ENCODE measurements at places on chromosomes 7 and 10.

GRCh38 chr10:4804465-4804864, 21.5 kb upstream of the AKR1E2 start:
- no peak for DNase-seq

DNA sequence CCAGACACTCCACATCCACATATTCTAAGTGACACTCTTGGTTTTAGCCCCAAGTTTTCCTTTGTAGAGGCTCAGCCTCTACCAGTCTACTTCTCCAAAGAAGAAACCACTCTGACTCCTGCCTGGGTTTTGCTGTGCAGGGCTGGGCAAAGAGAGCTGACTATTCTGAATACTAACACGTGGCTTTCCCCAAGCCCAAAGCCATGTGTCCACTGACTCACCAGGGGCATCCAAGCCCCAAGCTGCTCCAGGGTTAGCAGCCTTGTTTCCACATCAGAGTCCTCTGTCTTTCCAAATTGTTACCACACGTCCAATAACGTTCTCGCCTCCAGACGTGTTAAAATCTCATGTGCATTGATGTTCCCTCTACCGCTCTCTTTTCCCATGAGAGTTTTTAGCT, 8.7 kb downstream of the GALNTL5 start:
- no peak for DNase-seq

GRCh38 chr7:127733986-127734385, 82.0 kb downstream of the SND1 start:
- DNase-seq: no peak

- no peak for DNase-seq
Measured at GRCh38 chr7:71633551-71634008, 501.6 kb downstream of the GALNT17 start.

DNA sequence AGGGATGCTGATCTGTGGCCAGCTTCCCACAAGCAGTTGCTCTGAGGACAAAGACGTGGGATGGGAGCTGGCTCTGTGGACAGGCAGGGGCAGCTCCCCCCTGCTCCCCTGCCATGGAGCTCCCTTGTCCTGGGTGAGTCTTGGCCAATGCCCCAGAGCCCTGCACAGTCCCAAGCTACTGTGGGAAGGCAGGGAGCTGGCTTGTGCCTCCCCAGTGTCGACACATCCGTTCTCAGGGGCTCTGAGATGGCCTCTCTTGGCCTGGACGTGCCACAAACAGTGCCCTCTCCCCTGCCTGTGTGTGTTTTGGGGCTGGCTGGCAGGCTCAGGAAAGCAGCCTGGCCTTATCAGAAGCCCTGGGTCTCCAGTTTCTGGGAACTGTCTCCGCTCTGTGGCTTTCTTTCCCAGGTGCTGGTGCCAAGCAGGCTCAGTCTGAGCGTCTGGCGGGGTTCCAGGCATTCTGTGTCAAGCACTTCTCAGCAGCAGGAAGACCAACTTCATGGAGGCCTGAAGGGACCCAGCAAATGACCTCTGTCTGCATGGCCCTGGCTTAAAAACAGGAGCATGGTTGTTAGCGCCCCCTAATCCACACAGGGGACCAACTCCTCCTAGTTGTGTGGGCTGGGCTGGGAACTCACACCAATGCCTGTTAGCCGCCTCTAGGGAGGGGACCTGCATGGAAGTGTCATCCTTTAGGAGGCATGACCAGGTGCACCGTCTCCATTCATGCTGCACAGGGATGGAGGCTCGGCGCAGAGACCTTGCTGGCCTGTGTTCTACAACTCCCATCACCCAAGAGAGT, 375.2 kb downstream of the RPS24 start:
- no peak for DNase-seq

DNA sequence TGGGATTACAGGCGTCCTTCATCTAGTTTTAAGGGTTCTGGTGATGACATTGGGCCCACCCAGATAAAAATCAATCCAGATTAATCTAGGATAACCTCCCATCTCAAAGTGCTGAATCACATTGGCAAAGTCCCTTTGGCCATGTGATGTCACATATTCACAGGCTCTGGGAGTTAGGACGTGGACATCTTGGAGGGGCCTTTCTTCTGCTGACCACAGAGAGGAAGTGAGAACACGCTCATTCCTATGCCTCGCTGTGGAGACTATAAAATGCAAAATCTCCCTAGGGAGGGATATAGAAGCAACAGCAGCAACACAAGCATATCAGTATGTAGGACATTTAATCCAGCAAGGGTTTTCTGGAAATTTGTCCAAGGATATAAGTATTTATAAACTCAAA, 266.0 kb upstream of the PITRM1 start:
- no peak for DNase-seq

DNA sequence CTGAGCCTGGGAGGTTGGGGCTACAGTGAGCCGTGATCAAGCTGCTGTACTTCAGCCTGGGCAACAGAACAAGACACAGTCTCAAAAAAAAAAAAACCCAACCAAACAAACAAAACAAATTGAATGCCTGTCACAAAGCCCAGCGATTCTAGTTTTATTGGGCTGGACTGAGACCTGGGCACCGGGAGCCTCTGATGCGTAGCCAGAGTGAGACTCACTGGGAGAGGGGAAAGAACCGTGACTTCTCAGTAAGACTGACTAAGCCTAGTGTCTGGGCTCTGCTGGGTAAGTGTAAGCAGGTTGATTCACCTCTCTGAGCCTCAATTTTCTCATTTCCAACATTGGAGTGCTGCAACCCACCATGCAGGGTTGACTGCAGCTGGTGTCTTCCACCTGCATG, 10.1 kb upstream of the LEP start:
- no peak for DNase-seq

DNA sequence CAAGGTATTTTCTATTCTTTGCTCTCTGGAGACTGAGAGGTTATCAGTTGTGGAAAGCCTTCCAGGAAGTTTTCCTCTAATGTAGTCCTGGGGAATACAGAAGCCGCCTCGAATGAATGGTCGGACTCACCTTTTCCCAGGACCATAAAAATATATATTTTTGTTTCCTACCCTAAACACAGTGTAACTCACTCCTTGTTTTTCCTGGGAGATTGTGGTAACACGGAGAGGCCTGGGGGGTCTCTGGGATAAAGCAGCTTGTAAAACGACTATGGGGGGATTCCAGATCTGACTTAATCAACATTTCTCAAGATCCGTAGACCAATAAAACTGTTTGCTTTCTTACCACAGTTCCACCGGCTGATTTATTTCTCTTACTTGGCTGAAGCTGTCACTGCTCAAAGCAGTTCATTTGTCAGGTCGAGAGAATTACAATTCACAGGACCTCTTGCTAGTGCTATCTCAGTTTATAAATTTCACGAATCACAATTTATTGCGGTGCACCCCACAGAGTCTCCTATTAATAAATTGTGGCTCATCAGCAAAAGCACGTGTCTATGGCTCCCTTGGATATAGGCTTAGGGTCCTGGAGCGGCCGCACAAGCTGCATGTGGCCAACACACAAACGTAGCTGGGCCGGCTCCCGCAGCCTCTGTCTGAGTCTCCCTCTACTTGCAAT, 176.3 kb upstream of the BMPER start:
- DNase-seq: no peak

DNA sequence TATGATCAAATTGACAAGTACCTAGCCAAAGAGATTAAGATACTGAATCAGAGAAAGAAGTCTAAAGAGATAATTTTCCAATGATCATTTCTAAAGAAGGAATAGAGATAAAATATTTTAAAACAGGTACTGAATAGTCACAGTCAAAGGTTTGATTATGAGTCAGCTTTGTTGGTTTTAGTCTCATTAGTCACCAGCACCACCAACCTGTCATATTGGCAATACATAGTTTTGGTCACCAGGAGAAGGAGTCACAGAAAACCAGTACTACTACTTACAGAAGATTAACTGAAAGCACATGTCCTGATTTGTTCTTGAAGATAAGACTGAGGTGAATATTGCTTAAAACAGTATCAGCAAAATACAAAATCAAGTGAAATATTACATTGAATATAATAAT, 34.6 kb downstream of the ZEB1 start:
- peak; percentile 48 for DNase-seq

GRCh38 chr10:132883391-132883881, 58.9 kb downstream of the CFAP46 start:
- DNase-seq: no peak

GRCh38 chr10:127159648-127160245, 36.6 kb downstream of the INSYN2A start:
- DNase-seq: no peak

GRCh38 chr10:56633876-56634452, 272.9 kb upstream of the ZWINT start:
- DNase-seq: no peak

- DNase-seq: no peak
Measured at GRCh38 chr10:123501148-123501547, 165.0 kb upstream of the GPR26 start.

DNA sequence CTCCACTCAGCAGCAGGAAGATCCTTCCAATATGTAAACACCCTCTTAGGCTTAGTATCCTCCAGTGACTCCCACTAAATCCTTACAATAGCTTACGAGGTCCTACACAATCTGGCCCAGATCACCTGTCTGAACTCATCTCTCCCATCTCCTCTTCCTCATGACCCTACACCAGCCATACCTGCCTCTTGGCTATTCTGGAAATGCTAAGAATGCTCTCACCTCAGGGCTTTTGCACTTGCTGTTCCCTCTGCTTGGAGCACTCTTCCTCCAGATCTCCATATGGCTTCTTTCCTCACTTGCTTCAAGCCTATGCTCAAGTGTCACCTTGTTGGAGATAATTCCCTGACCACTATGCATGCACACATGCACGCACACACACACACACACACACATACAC, 50.8 kb upstream of the FRMD4A start:
- DNase-seq: no peak

DNA sequence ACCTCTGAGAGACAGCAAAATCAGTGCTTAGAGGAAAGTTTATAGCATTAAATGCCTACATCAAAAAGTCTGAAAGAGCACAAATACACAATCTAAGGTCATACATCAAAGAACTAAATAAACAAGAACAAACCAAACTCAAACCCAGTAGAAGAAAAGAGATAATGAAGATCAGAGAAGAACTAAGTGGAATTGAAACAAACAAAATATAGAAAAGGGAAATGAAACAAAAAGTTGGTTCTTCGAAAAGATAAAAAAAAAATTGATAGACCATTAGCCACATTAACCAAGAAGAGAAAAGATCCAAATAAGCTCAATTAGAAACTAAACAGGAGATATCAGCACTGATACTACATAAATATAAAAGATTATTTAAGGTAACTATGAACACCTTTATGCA, 280.0 kb upstream of the NRG3 start:
- no peak for DNase-seq

DNA sequence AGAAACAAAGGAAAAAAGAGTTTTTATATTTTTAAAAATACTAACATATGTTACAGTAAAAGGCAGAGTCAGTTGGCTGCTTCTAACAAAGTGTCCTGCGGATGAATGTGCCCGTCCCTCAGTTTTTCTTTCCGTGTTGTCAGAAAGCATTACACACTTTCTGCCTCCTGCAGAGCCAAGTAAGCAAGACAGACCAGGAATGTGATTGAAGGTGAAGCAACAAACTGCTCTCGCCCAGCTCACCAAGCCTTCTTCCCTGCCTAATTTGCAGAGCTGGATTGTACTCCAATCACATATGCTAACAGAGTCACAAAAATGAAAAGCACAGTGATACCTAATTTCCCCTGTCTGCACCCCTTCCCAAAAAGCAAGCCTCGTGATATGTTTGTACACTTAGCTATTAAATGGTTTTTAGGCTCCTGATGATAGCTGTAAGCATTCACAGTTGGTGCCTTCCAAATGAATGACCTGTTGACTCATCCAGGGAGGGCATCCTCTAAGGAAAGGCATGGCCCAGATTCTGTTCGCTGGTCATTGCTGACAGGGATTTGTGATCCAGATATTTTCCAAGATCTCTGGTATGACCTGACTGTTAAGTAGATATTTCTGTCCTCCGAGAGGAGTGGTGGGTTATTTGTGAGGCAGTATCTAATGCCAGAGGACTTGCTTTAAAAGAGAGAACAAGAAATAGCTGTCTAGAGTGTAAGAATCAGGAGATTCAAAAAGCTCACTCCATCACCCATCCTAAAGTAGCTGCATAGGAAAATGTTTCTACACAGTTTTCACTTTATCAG, 187.3 kb upstream of the PLXDC2 start:
- DNase-seq: no peak

DNA sequence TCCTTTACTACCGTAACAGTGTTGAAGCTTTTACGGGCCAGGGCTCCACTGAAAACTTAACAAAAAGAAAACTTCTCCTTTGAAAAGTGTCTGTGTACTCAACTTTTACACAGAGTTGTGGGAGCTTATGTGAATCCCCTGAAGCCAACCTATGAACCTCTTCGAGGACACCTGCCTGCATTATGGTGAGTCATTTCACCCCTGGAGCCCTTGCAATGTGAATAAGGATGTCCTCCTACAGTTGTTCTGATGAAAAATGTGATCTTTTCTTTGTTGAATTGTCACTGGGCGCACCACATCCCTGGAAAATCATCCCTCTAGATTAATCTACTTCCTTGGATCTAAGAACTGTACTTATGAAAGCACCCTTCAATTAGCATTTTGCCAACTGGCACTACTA, 93.2 kb downstream of the SORCS1 start:
- DNase-seq: no peak

GRCh38 chr7:111855161-111855841, 293.0 kb upstream of the IMMP2L start:
- no peak for DNase-seq

GRCh38 chr7:46133072-46133471, 212.0 kb upstream of the IGFBP3 start:
- DNase-seq: no peak

- DNase-seq: no peak
Measured at GRCh38 chr10:11898372-11899066, 75.4 kb downstream of the PROSER2 start.

DNA sequence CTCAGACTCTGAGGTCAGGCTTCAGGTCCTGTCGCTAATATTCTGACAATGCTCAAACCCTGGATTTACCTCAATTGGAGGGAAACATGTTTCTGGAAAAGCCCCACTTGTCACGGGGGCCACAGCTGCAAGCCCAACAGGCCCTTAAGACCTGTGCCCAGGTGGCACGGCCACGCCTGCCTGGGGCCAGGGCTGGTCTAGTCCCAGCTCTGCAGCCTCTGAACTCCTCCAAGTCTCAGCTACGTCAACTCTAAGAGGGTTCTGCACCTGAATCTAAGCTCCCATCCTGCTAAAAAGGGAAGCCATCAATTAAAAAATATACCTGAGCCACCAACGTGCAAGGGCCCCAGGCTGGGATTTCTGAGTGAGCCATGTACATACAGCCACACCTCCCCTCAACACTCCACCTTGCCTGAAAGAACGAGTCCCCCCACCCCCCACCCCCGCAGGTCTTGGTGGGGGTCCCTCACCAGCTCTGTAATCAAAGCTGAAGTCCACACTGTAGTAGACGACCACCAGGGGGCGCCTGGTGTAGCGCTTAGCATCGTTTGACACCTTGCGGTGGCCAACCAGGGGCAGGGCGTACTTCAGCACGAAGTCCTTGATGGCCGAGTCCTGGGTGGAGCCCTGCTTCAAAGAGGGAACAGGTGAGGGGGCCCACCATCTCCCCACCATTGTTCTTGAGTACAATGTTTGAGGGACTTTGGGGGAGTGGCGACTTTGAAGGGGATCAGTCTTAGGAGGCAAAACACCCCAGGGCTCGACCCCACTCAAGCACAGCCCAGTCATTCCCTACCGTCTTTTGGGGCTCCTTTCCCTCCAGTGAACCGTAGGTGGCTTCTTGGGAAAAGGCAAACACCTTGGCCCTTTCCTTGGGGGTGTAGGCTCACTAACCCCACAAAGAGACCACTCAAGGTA, 22.6 kb downstream of the PDIA4 start:
- DNase-seq: peak; percentile 84

GRCh38 chr7:98365863-98366561, 34.9 kb downstream of the BAIAP2L1 start:
- DNase-seq: no peak

Data from stimulated activated CD4-positive, alpha-beta T cell treated with anti-CD3 and anti-CD28 coated beads, Interleukin-4, amount 100 ng/mL, for 24 hours (primary cell).